ENCODE measurements at places on chromosomes 12 and 14. TPM values are rescaled to one million over a fixed set of nuclear protein-coding genes. Genes with fewer than 3 reads are reported as not detected.

- H3K36me3 ChIP-seq: peaks cover 46% of the 10 kb centered on the region
- no peak for DNase-seq
- H3K27me3 ChIP-seq: no peaks in the 10 kb centered on the region
- H3K4me3 ChIP-seq: no peak overlapping the region
- peak overlapping the region; percentile 83 for H3K27ac ChIP-seq
These were observed 111.2 kb downstream of the NCOR2 start for GRCh38 chr12:124456133-124456651.

RNU4-1 gene
- not detected for polyA plus RNA-seq

NRXN3 gene
- 0.19 TPM for polyA plus RNA-seq

- DNase-seq: peak; percentile 54
- H3K4me1 ChIP-seq: no peaks in the 10 kb centered on the region
- peaks cover 6% of the 10 kb centered on the region for H3K36me3 ChIP-seq
- H3K4me3 ChIP-seq: no peak overlapping the region
- H3K27me3 ChIP-seq: no peaks in the 10 kb centered on the region
- H3K27ac ChIP-seq: peak overlapping the region; percentile 32
These were observed 96.5 kb downstream of the LGMN start for GRCh38 chr14:92651758-92652406.

DNA sequence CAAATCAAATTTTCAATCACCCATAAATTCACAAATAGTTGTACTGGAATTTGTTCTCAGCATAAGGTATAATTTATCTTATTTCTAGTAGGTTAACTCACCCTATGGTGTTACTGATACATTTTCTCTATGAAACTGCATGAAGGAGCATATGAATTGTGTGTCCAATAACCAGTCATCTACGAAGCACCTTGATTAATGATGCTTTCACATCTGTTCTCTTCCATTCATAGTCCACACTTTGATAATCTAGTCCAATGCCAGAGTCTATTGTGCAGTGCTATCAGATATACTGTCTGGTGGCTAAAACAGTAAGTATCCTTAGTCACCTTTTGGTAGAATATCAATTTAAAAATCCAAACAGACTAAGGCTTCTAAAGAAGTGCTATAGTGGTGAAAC lies 876.0 kb downstream of the RPS29 start:
- H3K36me3 ChIP-seq: no peaks in the 10 kb centered on the region
- DNase-seq: no peak
- H3K4me3 ChIP-seq: no peak overlapping the region
- no peak overlapping the region for H3K27ac ChIP-seq
- no peaks in the 10 kb centered on the region for H3K27me3 ChIP-seq

DNA sequence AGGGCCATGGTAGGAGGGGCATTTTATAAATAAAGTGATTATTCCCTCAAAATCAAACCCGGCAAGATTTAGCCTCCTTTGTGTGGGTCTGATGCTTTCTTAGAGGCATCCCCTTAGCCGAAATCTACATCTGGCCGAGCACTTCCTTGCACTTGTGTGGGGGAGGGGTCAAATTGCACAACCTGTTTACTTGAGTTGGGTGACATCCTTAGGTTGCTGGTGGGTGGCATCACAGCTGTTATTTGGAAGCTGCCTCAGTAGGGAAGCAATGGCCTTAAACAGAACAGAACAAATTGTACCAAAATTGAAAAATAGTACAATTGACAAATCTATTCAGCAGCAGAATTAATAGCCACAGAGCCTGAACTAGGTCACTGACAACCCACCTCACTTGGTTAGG lies 546.1 kb downstream of the SNAPC1 start:
- H3K27ac ChIP-seq: no peak overlapping the region
- no peaks in the 10 kb centered on the region for H3K36me3 ChIP-seq
- DNase-seq: no peak
- no peaks in the 10 kb centered on the region for H3K27me3 ChIP-seq

DNA sequence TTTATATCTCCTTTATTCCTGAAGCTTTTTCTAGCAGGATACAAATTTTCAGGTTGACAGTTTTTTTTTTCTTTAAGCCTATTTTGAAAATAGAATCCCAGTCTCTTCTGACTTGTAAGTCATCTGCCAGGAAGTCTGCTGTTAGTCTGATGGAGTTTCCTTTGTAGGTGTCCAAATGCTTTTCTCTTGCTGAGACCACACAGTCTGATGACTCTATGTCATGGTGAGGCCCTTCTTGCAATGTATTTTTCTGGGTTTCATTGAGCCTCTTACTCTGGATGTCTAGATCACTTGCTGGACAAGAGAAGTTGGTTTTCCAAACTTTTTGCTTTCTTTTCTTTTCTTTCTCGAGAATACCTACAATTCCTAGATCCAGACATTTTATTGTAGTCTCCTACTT lies 30.6 kb downstream of the USP15 start:
- no peak overlapping the region for H3K27ac ChIP-seq
- peaks cover 69% of the 10 kb centered on the region for H3K4me1 ChIP-seq
- no peak overlapping the region for H3K4me3 ChIP-seq

GRCh38 chr12:52522346-52523011 lies 2.3 kb upstream of the KRT5 start:
- H3K27ac ChIP-seq: no peak overlapping the region
- no peaks in the 10 kb centered on the region for H3K27me3 ChIP-seq
- H3K36me3 ChIP-seq: no peaks in the 10 kb centered on the region

DNA sequence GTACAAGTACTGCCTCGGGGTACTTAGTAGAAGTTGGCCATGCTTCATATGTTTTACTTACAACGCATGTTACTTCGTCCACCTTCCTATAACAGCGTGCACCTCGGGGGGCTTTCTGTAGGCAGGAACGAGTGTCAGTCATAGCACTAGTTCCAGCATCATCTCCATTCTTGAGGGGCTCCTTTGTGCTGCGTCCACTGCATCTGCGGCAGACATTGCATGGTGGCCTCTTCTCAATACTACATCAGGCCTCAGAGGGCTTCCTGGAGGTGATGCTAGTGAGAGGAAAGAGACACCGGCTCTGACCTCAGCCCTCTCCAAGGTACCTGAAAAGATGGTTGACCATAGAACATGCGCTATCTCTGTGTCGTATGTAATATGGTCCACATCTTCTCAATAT lies 121.2 kb upstream of the RTL1 start:
- no peak overlapping the region for H3K27ac ChIP-seq
- DNase-seq: no peak

DNA sequence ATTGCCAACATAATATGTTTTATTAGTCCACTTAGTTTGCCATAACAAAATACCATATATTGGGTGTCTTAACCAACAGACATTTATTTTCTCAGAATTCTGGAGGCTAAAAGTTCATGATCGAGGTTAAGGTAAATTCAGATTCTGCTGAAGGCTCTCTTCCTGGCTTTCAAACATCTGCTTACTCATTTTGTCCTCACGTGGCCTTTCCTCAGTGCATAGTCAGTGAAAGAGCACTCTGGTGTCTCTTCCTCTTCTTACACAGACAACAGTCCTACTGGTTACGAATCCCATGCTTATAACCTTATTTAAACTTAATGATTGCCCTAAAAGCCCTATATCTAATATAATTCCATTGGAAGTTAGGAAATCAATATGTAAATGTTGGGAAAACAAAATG lies 479.7 kb downstream of the FSCB start:
- H3K27me3 ChIP-seq: no peaks in the 10 kb centered on the region
- no peak for DNase-seq
- no peak overlapping the region for H3K4me3 ChIP-seq
- no peaks in the 10 kb centered on the region for H3K36me3 ChIP-seq

- no peak for DNase-seq
- H3K27me3 ChIP-seq: no peaks in the 10 kb centered on the region
- no peaks in the 10 kb centered on the region for H3K36me3 ChIP-seq
These were observed 51.1 kb upstream of the PWP1 start for GRCh38 chr12:107634530-107634929.

DNA sequence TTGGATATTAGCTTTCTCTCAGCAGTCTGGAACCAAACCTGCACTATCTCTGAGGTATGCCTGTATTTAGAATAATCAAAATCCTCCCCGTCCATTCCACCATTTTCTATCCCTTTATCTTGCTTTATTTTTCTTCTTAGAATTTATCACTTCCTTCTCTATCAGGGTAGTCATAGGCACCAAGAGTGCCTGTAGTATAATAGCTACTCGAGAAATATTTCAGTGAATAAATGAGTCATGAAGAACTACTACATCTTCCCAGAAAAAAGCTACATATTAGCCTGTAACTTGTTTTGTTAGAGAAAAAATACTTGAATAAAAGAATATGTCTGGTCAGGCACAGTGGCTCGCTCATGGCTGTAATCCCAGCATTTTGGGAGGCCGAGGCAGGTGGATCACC lies 4.3 kb downstream of the SLC2A14 start:
- DNase-seq: no peak
- H3K27me3 ChIP-seq: peaks cover 15% of the 10 kb centered on the region
- no peaks in the 10 kb centered on the region for H3K36me3 ChIP-seq
- no peaks in the 10 kb centered on the region for H3K4me1 ChIP-seq
- no peak overlapping the region for H3K27ac ChIP-seq

- no peak overlapping the region for H3K4me3 ChIP-seq
- DNase-seq: peak; percentile 25
- H3K27me3 ChIP-seq: no peaks in the 10 kb centered on the region
- H3K36me3 ChIP-seq: no peaks in the 10 kb centered on the region
- no peak overlapping the region for H3K27ac ChIP-seq
- H3K4me1 ChIP-seq: no peaks in the 10 kb centered on the region
These were observed 32.2 kb upstream of the GNG2 start for GRCh38 chr14:51828017-51828797.

DNA sequence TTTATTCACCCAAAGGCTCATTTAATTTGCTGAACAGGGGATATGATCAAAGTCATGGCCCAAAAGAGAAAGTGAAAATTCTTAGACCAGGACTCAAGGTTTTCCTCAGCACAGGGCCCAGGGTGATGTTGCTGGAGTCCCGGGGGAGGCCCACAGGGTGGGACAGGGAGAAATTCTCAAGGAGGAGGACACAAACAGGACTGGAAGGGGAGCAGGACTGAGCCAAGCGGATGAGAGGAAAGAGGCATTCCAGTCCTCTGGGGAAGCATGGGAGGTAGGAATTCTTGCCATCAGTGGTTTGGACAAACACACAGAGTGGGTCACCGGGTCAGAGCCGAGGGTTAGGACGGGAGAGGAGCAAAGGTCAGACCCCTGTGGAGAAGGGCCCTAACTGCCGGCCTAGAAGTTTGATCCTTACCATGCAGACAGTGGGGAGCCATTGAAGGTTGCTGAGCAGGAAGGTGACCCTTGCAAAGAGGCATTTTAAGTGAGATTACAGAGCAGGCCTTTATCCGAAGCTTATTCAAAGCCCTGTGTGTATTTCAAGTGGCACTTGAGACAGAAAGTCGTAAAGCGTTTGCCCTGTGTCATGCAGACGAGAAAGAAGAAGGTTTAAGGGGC lies 68.4 kb upstream of the PTGR2 start:
- DNase-seq: peak; percentile 61
- no peak overlapping the region for H3K4me3 ChIP-seq
- H3K27me3 ChIP-seq: no peaks in the 10 kb centered on the region

DNA sequence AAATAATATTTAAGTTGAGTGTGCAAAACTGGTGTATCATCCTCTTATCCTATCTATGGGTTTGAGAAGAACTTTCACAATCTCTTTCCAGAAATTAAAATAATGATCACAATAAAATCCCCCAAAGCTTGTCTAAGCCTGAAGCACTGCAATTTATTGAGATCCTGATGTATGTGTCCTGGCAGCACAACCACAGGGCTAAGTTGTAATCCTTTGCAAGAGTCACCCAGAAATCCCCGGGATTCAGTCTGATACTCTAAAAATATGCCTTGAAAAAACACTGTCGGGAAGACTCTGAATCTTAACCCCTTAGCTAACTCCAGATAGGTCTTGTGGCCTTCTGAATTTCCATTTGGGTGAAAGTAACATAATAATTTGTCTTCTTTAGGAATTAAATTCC lies 40.3 kb upstream of the STXBP6 start:
- no peak for DNase-seq
- H3K4me1 ChIP-seq: no peaks in the 10 kb centered on the region
- H3K36me3 ChIP-seq: no peaks in the 10 kb centered on the region

DNA sequence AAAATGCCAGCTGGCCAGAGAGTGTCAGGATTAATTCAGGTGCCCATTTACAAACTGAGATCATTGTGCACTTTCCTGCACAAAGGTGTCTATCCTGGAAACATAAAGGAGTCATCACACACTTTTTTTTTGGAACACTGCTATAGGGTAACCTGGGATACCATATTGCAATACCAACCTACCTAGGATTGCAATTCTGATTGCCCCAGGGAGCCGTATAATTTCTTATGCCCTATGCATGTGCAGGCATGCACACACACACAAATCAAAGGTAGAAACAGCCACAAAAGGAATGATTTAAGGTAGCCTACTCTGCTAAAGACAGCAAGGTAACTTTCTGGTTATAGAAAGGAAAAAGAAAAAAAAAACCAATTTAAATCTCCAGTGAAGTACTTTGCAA lies 285.3 kb upstream of the KITLG start:
- H3K27me3 ChIP-seq: no peaks in the 10 kb centered on the region
- no peak overlapping the region for H3K4me3 ChIP-seq
- DNase-seq: no peak
- no peaks in the 10 kb centered on the region for H3K36me3 ChIP-seq

- H3K4me1 ChIP-seq: peaks cover 11% of the 10 kb centered on the region
- no peak for DNase-seq
- no peaks in the 10 kb centered on the region for H3K36me3 ChIP-seq
- peak overlapping the region; percentile 69 for H3K4me3 ChIP-seq
These were observed 1.9 kb downstream of the BRI3BP start for GRCh38 chr12:124995200-124995961.

DNA sequence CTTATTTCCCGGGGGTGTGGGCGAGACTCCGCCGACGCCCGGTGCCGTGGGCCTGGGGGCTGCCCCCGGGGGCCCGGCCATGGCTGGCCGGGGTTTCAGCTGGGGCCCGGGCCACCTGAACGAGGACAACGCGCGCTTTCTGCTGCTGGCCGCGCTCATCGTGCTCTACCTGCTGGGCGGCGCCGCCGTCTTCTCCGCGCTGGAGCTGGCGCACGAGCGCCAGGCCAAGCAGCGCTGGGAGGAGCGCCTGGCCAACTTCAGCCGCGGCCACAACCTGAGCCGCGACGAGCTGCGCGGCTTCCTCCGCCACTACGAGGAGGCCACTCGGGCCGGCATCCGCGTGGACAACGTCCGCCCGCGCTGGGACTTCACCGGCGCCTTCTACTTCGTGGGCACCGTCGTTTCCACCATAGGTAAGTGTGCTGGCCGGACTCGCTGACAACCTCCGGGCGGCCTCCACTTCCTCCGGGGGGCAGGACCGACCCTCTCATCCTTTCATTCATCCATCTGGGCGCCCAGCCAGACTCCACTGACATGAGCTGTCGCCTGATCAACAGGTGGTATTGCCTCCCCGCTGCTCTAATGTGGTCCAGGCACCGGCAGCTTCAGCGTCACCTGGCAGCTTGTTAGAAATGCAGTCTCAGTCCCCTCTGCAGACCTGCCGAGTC lies 467 bp downstream of the KCNK13 start:
- no peak overlapping the region for H3K27ac ChIP-seq
- no peaks in the 10 kb centered on the region for H3K36me3 ChIP-seq
- no peak for DNase-seq
- peaks cover 29% of the 10 kb centered on the region for H3K27me3 ChIP-seq

GRCh38 chr12:25182765-25183164 lies 12.2 kb downstream of the DNAI7 start:
- DNase-seq: no peak
- no peaks in the 10 kb centered on the region for H3K36me3 ChIP-seq
- no peaks in the 10 kb centered on the region for H3K27me3 ChIP-seq

ERGIC2 gene
- polyA plus RNA-seq: 62.6 TPM
